ENCODE measurements at places on chromosomes 2 and 18.

DNA sequence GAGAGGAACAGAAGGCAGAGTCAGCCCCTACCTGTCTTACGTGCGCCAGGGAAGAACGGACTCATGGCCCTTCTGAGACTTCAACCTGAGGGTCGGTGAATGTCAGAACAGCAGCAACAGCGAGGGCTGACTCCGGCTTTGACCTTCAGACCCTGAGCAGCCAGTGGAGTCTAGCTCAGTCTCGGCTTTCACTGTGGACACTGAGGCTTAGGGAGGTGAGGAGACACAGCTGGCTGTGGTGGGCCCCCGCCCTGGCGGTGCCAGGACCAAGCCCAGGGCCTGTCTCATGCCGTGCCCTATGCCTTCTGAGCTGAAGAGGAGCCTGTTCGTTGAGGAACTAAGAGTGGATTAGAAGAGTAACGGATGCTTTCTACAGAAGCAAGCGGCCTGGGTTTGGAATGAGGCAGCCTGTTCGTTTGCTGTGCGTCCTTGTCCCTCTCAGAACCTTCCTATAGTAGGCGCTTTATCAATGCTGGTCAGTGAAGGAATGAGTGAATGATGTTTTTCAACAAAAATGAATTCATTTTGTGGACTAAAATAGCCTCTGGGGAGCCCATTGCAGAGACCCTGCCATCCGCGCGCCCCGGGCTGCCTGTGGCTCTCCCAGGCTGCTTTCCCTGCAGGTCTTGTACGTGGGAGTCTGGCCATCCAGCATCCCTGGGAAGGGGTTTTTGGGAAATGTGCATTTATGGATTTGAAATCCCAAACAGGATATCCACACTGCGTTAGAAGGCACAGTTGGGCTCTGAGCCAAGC lies 38.9 kb downstream of the ASB1 start:
- DNase-seq, result no peak
- H3K27me3 ChIP-seq, result no peaks in the 10 kb centered on the region
- peaks cover 25% of the 10 kb centered on the region for H3K36me3 ChIP-seq
- no peaks in the 10 kb centered on the region for H3K4me1 ChIP-seq
- H3K4me3 ChIP-seq, result no peak overlapping the region

- peak; percentile 16 for DNase-seq
- H3K27ac ChIP-seq, result no peak overlapping the region
- no peaks in the 10 kb centered on the region for H3K36me3 ChIP-seq
- H3K4me3 ChIP-seq, result no peak overlapping the region
Measured at GRCh38 chr2:67656875-67657274, 259.7 kb downstream of the ETAA1 start.

GRCh38 chr2:108106731-108107130 lies 120.4 kb downstream of the SLC5A7 start:
- H3K27me3 ChIP-seq, result no peaks in the 10 kb centered on the region
- H3K4me3 ChIP-seq, result no peak overlapping the region
- DNase-seq, result no peak
- H3K27ac ChIP-seq, result no peak overlapping the region
- H3K36me3 ChIP-seq, result no peaks in the 10 kb centered on the region

- peak overlapping the region; percentile 20 for H3K27ac ChIP-seq
- H3K4me3 ChIP-seq, result no peak overlapping the region
- peaks cover 6% of the 10 kb centered on the region for H3K4me1 ChIP-seq
- peak; percentile 84 for DNase-seq
- no peaks in the 10 kb centered on the region for H3K27me3 ChIP-seq
- H3K36me3 ChIP-seq, result peaks cover 47% of the 10 kb centered on the region
Measured at GRCh38 chr2:226772389-226773179, 27.0 kb downstream of the IRS1 start.

GRCh38 chr2:233202531-233202944 lies 48.9 kb upstream of the ATG16L1 start:
- peaks cover 6% of the 10 kb centered on the region for H3K27me3 ChIP-seq
- H3K4me3 ChIP-seq, result no peak overlapping the region
- H3K36me3 ChIP-seq, result no peaks in the 10 kb centered on the region
- no peaks in the 10 kb centered on the region for H3K4me1 ChIP-seq

- H3K4me3 ChIP-seq, result no peak overlapping the region
- no peak overlapping the region for H3K27ac ChIP-seq
- no peaks in the 10 kb centered on the region for H3K4me1 ChIP-seq
- H3K27me3 ChIP-seq, result no peaks in the 10 kb centered on the region
- DNase-seq, result no peak
Measured at GRCh38 chr2:209917154-209917771, 85.2 kb upstream of the RPE start.

DNA sequence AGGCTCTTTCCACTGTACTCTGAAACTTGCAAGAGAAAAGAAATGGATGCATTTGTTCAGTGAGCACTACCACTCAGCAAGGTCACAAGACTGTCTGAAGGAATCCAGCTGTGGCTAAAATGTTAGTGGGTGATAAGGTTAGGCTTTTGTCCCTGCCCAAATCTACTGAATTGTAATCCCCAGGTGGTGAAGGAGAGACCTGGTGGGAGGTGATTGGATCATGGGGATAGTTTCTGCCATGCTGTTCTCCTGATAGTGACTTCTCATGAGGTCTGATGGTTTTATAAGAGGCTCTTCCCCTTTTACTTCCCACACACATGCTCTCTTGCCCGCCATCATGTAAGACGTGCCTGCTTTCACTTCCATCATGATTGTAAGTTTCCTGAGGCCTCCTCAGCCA lies 68.2 kb downstream of the ZNF385B start:
- H3K27ac ChIP-seq, result no peak overlapping the region
- H3K27me3 ChIP-seq, result no peaks in the 10 kb centered on the region
- no peaks in the 10 kb centered on the region for H3K36me3 ChIP-seq
- DNase-seq, result no peak

GRCh38 chr18:67771271-67771670 lies 254.8 kb upstream of the DSEL start:
- no peaks in the 10 kb centered on the region for H3K36me3 ChIP-seq
- peak; percentile 17 for DNase-seq
- no peaks in the 10 kb centered on the region for H3K27me3 ChIP-seq
- no peak overlapping the region for H3K4me3 ChIP-seq
- peaks cover 4% of the 10 kb centered on the region for H3K4me1 ChIP-seq

DNA sequence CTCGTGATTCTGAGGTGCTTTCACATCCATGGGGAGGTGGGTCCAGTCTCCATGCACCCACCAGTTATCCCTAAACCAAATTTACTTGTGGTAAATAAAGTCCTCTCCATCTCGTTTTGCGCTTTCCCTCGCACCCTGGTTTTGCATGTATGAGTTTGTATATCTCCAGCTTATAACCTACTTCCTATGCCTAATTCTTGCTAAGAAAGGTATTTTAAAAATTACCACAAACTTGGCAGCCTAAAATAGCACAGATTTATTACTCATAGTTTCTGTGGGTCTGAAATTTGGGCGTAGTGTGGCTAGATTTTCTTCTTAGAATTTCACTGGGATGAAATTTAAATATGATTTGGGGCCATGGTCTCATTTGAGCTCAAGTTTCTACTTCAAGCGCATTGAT lies 511.5 kb downstream of the NYAP2 start:
- no peaks in the 10 kb centered on the region for H3K36me3 ChIP-seq
- no peak overlapping the region for H3K27ac ChIP-seq
- DNase-seq, result no peak

- peaks cover 10% of the 10 kb centered on the region for H3K36me3 ChIP-seq
- no peak for DNase-seq
- H3K4me3 ChIP-seq, result no peak overlapping the region
- peaks cover 9% of the 10 kb centered on the region for H3K4me1 ChIP-seq
- no peaks in the 10 kb centered on the region for H3K27me3 ChIP-seq
Measured at GRCh38 chr18:36595046-36595817, 233.6 kb downstream of the TPGS2 start.

GRCh38 chr18:22666411-22666940 lies 248.8 kb upstream of the CTAGE1 start:
- no peak for DNase-seq
- no peaks in the 10 kb centered on the region for H3K27me3 ChIP-seq
- peaks cover 3% of the 10 kb centered on the region for H3K4me1 ChIP-seq

GRCh38 chr2:65813631-65814173 lies 381.3 kb upstream of the SPRED2 start:
- no peak overlapping the region for H3K4me3 ChIP-seq
- no peaks in the 10 kb centered on the region for H3K36me3 ChIP-seq
- H3K4me1 ChIP-seq, result no peaks in the 10 kb centered on the region
- H3K27ac ChIP-seq, result no peak overlapping the region

GRCh38 chr2:63851691-63852311 lies 10.1 kb downstream of the UGP2 start:
- no peak overlapping the region for H3K27ac ChIP-seq
- H3K4me1 ChIP-seq, result peaks cover 2% of the 10 kb centered on the region
- no peak for DNase-seq
- H3K27me3 ChIP-seq, result no peaks in the 10 kb centered on the region
- H3K4me3 ChIP-seq, result no peak overlapping the region

DNA sequence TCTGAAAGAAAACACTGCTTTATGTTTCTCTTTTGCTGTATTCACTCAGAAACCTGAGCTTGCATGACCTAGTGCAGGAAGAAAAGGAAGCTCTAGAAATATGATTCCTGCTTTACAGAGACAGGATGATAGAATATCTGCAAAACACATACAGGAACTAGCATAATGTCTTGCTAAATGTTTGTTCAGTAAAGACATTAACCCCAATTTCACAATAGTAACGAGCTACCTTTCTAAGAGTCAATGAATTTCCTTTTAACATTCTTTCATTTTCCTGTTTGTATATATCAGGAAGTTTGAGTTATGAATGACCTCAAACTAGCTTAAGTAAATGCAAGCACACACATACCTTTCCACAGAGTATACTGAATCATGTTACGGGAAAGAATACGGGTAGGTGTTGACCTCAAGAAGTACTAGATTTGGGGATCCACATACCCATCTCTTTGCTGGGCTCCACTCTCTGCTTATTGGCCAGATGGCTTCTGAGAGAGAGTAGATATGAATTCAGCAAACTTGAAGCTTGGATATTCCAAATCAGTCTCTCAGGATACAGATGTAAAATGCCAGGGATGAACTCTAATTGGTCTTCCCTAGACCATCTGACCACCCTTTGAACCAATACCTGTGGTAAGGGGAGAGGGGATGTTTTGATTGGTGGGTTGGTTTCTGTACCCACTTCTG lies 18.2 kb upstream of the ACSL3 start:
- no peak overlapping the region for H3K27ac ChIP-seq
- peak; percentile 33 for DNase-seq
- H3K4me1 ChIP-seq, result no peaks in the 10 kb centered on the region
- no peaks in the 10 kb centered on the region for H3K27me3 ChIP-seq
- H3K36me3 ChIP-seq, result no peaks in the 10 kb centered on the region

DNA sequence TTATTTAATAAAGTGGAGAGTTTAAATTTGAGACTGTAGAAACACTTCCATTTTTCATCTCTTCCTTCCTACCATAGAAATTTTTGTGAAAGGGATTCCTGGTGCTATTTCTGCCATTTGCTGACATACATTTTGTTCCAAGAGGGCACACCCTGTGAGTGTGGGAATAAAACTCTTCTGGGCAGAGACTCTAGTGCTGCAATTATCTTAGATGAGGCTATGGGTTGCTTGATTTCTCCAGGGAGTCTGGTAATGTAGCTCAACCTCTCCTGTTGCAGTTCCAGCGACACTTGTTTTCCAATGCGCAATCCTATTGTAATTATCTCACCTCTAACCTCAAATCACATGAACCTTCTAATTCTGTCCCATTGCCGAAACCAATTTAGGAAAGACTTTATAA lies 60.1 kb upstream of the ZSWIM2 start:
- H3K36me3 ChIP-seq, result no peaks in the 10 kb centered on the region
- no peaks in the 10 kb centered on the region for H3K4me1 ChIP-seq
- H3K27me3 ChIP-seq, result no peaks in the 10 kb centered on the region
- DNase-seq, result no peak
- no peak overlapping the region for H3K27ac ChIP-seq
- H3K4me3 ChIP-seq, result no peak overlapping the region

DNA sequence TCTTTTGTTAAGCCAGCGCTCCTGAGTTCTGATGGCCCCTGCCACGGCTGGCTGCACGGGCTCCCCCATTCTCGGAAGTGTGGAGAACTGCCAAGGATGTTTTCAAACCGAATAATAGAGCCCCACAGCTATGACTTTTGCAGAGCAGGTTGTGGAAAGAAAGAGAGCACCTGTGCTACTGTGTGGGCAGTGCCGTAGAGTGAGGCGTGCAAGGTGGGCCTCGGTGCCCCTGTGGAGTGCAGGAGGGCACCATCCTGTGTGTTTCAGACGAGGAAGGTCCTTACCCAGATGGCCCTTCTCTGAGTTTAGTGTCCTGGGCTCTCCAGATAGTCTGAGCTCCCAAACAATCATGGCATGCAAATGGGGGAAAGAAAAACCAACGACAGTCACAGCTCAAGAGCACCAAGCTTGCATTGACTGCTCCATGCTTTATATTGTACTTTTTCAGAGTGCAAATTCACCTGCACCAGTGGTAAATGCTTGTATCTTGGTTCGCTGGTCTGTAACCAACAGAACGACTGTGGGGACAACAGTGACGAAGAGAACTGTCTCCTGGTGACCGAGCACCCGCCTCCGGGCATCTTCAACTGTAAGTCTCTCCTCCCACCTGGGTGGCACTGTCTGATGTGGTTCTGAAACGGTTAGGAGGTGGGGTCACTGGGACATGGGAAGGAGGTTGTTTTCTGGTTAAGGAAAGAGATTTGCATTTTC lies 219.4 kb downstream of the LDLRAD4 start:
- H3K27me3 ChIP-seq, result no peaks in the 10 kb centered on the region
- no peak overlapping the region for H3K4me3 ChIP-seq
- no peaks in the 10 kb centered on the region for H3K36me3 ChIP-seq
- DNase-seq, result no peak

DNA sequence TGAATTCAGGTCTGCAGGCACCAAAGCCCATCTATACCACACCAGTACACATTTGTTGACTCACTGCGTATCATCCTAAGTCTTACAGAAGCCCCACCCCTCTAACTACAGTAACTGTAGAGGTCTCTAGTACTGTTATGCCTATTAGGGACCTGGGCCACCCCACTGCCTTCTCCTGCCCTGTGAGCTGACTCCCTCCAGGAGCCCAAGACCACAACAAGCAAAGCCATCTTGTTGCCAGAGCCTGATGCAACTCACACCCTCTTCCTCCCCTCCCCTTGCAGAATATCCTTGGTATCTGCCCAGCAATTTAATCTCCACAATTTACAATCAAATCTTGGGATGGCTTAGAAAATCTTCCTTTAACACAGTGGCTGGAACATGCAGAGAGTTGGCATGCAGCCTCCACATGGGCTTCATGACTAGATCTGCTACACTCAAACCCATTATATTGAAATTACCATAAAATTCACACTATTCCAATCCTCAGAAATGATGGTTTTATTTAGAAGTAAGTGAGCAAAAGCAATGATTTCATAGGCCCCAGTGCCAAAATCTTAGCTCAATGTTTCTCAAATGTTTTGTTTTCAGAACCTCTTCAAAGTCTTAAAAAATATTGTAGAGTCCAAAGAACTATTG lies 17.7 kb upstream of the CYP1B1 start:
- no peaks in the 10 kb centered on the region for H3K36me3 ChIP-seq
- H3K27me3 ChIP-seq, result no peaks in the 10 kb centered on the region
- DNase-seq, result peak; percentile 54
- H3K27ac ChIP-seq, result no peak overlapping the region

DNA sequence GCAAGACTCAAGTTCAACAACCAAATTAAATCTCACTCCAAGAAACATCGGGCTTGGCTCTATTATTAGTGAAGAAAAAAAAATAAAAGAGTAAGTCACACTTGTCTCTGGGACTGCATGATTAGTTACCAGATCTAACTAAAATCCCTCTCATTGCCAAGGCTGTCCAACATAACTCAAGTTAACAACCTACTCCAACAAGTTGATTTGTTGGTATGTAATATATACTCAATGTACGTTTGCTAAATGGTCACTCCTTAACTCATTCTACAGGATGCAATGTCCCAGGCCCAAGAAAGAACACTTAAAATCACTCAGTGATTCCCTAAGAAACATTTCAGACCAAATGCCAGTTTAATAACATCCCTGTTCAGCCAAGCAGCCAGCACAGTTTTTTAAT lies 95.1 kb downstream of the DYM start:
- no peak overlapping the region for H3K27ac ChIP-seq
- H3K4me3 ChIP-seq, result no peak overlapping the region
- H3K36me3 ChIP-seq, result no peaks in the 10 kb centered on the region
- H3K4me1 ChIP-seq, result peaks cover 1% of the 10 kb centered on the region

Measured in mesenchymal stem cell (in vitro differentiated cells and primary cell).